ENCODE measurements at places on chromosomes 6 and 20.
A peak's percentile ranks its signal among the peaks of the same experiment; 100 is the strongest.

GRCh38 chr20:62606551-62607201, 35.6 kb upstream of the SLCO4A1 start:
- no peak for DNase-seq

DNA sequence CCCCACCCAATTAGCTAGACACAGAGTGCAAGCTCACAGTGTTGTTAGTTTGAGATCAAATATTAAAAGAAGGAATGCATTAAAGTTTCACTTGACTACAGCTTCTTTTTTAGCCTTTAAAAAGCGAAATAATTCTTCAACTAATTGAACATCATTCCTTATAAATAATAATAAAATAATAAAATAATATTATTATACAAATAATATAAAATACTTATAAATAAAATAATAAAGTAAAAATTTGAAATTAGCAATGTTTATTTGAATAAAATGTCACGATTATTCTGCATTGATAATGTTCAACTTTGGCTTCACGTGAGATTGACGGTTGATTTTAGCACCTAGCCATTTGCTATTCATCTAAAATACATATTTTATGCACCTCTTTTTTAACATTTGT, 819.3 kb downstream of the FRK start:
- DNase-seq = no peak

GRCh38 chr6:110826236-110827129, 11.2 kb upstream of the CDK19 start:
- no peak for DNase-seq

GRCh38 chr20:10427060-10427692, 6.8 kb downstream of the MKKS start:
- DNase-seq = peak; percentile 50
